NCI-H1417 (cell line): ENCODE measurements at places on chromosomes 4 and X.

DNA sequence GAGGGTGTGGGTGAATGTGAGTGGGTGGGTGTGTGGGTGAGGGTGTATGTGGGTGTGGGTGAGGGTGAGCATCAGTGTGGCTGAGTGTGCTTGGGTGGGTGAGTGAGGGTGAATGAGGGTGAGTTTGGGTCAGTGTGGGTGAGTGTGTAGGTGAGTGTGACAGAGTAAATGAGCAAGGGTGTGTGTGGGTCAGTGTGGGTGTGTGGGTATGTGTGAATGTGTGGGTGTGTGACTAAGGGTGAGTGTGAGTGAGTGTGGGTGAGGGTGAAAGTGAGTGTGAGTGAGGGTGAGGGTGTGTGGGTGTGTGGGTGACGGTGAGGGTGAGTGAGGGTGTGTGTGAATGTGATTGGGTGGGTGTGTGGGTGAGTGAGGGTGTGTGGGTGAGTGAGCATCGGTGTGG lies 1676.7 kb upstream of the TENM3 start:
- no peak for DNase-seq

DNA sequence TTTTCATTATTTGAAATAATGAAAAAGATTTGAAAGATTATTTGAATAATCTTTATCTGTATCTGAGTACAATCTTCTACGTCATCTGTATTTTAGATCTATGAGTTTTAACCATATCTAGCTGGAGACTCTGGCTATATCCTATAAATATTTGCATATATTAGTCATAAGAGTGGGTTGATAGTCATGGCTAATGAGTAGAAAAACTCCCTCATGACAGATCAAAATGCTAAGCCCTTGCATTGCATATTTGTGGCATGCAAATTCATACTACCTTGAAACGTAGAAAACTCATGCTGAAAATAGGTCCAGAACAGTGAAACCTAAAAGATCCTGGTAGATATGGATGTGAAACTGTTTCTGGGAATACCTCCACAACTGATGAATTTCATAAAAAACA lies 291.3 kb downstream of the GALNTL6 start:
- DNase-seq: no peak

DNA sequence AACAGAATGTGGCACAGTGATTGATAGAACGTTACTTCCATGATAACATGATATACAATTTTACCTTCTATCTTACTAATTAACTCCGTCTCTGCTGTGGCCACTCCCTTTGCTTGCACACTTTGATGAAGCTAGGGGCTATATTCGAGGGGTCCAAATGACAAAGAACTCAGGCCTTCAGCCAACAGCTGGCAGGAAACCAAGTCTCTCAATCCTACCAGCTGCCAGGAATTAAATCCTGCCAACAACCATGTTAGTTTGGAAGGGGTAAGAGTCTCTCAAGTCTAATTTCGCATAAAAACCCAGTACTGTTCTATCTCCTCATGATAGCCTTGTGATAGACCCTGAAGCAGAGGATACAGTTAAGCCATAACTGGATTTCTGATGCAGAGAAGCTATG lies 1122.9 kb upstream of the PCDH10 start:
- DNase-seq: no peak

DNA sequence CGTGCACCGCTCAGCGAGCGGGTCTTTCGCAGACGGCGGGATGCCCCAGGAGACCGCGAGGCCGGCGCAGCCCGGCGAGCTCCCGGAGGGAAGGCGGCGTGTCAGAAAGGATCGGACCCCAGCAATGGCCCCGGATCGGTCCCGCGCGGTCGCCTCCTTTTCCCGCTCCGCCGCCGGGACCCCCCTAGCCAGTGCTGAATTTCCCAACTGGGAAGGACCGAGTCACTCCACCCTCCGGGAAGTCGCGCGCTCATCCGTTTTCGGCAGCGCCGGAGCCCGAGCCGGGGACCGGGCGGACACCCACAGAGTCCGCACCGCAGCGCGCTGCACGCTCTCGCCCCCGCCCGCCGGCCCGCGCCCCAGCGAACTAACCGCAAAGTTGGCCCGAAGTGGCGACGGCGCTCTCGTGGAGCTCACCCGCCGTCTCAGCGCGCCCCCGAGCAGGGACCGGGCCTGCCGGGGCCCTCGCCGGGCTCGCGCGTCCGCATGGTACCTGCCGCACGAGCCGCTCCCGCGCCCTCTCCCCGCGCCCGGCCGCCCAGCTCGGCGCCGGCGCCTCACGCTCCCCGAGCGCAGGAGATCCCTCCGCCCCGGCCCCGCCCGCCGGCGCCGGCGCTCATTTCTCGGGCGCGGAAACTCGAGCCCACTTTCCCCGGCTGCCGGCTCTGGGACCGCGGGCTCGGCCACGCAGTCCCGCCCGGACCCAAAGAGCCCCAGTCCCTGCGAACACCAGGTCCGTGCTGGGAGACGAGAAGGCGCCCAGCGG lies at the start of gene FAT1:
TSS of gene FAT1 (minus strand) at position 565 of the 766 bp plus-strand sequence. CDS start 14,029 bp downstream, outside the sequence.
- DNase-seq: peak; percentile 64

- no peak for DNase-seq
Observed at GRCh38 chrX:38939067-38939466, 137.8 kb downstream of the MID1IP1 start.

- DNase-seq: no peak
Observed at GRCh38 chrX:19660604-19661255, 145.4 kb upstream of the MAP3K15 start.

GRCh38 chr4:157075811-157076577 lies at the start of gene GLRB:
GLRB (plus strand) TSS chr4:157076150; CDS start chr4:157078025, 1,875 bp downstream.
- peak; percentile 91 for DNase-seq

DNA sequence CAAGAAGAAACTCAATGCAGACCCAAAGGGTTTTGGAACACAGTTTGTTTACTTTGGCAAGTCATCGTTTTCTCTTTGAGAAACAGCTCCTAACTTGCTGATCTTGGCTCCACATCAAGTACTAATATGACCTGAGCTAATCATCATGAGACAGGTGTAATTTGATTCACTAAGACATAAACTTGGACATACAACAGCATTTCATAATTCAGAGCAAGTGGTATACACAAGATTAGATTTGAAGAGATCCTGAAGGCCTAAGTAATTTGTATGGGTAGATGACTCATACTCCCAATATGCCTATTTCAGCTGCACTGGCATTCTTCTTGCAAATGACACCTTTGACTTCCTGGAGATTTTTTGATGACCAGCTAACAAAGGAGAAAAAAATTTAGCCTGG lies 1521.7 kb downstream of the RPA4 start:
- DNase-seq: no peak

- no peak for DNase-seq
Observed at GRCh38 chrX:47576021-47576898, 6.0 kb upstream of the TIMP1 start.

DNA sequence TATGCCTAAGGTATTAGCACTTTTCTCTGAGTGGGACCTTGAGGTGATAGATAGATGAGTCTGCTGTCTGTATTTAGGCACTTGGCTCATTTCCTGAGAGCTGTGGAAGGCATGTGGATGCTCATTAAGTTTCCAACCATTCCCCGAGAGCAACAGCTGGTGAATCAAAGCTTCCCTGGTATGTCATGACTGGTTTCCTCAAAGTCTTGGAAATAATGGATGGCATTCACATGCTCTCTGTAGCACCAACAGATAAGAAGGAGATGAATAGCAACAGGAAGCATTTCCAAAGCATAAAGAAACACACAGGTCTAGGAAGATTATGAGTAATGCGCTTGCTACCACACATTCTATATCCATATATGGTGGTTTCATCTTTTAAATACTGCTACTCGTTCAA lies 118.3 kb upstream of the ETNPPL start:
- no peak for DNase-seq

DNA sequence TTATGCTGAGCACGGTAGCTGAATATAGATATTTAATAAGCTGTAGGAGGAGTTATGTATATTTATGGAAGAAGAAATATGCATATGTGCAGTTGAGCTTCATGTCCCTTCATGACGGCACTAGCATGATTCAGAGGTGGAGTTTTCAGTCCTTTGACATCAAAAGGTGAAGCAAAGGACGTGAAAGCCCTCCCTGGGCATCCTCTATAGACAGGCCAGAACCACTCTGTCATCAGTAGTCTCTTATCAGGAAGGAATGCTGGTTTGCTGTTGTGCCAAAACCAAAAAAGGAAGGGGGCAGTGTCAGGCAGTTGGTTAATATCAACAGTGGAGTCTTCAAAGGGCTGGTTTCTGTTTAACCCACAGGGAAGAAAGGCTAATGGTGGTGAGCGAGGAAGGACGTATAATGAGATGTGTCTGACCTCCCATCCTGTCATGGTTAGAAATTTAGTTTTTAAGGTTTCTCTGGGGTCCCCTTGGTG lies 23.5 kb upstream of the IL2 start:
- no peak for DNase-seq

GRCh38 chrX:31091819-31092218 lies 20.0 kb upstream of the FTHL17 start:
- no peak for DNase-seq

GRCh38 chrX:9147726-9148125 lies 113.8 kb upstream of the FAM9B start:
- DNase-seq: no peak

DNA sequence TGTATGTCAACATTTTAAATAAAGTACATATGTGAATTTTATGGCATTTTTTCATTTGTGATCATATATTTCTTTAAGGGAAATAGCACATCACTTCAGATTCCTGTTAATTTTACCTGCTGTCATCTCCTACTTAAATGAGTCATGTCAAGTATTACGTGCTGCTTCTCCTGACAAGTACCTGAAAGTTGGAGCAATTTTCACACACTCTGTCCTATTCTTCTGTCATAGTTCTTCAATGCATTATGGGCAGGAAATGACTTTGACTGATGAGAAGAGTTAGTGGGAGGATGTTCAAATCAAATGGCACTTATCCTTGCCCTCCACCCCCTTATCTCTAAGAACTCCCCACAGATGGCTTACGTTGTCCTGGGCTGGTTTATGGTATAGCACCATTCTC lies 64.2 kb upstream of the SYTL5 start:
- no peak for DNase-seq

GRCh38 chr4:663438-664428 lies 10.3 kb downstream of the ATP5ME start:
- DNase-seq: peak; percentile 79

GRCh38 chrX:69524781-69525363 lies 20.7 kb downstream of the NALF2 start:
- DNase-seq: no peak

DNA sequence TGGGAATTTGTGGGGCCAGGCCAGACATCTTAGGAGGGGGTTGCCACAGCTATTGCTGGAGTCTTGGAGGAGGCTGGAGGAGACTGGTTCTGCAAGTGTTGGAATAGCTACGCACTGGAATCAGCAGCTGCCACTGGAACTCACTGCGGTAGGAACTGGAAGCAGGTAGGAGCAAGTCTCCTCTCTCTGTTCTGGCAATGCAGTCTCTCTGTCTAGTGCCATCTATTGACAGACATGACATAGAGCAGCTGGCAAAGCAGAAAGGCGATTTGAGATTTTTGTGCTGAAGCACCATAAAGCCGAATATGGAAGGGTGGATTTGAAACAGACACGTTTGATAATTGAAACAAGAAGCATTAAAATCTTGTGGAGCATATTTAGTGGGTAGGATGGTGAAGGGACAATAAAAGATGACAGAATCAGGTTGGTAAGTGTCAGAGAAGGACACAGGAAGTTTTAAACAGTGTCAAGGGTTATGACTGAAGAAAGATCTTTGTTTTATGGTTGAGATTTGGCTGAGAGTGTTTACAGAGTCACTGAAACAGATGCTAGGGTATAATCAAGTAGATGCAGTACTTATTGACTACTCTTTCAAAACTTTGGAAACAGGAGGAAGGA lies 23.5 kb upstream of the SYNPO2 start:
- peak; percentile 82 for DNase-seq

GRCh38 chr4:119559044-119559647 lies 69.5 kb downstream of the PDE5A start:
- no peak for DNase-seq

DNA sequence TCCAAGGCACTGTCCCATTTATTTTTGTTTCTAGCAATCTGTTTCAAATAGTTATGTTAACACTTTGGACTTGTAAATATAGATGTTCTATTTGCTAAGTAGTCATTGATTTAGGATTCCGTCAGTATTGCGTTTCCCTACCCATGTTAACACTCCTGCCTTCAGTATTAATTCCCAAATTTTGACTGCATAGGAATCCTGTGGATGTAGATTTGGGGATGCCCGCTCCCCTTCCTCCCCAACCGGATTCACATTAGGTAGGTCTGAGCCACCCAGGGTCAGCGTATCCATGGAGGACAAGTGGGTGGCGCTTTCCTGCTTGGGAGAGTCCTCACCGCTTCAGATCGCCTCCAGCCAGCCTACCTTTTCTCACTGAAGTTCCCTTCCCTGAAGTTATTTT lies 1.1 kb upstream of the SORBS2 start:
- no peak for DNase-seq

GRCh38 chrX:47502316-47503125 lies 19.5 kb upstream of the ZNF41 start:
- DNase-seq: no peak

GRCh38 chr4:128488055-128488705 lies 200.6 kb upstream of the PGRMC2 start:
- no peak for DNase-seq

GRCh38 chr4:95594013-95594412 lies 45.2 kb upstream of the UNC5C start:
- DNase-seq: no peak

DNA sequence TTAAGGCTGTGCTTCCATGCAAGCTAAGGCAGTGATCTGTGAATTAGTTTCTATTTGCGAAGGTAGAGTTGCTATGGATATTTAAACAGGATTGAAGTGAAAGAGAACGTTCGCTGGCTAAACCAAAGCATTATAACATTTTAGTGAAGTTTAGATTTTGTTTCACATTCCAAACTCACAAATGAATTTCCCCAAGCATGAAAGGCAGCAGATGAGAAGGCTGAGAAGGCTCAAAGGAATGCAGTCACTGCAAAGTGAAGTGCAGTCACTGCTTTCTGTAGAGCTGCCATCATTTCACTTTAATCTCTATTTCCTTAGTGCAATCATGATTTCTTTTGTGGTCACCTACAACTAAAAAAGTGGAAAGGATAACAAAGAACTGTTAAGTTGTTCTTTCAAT lies 334.7 kb upstream of the NR3C2 start:
- no peak for DNase-seq

DNA sequence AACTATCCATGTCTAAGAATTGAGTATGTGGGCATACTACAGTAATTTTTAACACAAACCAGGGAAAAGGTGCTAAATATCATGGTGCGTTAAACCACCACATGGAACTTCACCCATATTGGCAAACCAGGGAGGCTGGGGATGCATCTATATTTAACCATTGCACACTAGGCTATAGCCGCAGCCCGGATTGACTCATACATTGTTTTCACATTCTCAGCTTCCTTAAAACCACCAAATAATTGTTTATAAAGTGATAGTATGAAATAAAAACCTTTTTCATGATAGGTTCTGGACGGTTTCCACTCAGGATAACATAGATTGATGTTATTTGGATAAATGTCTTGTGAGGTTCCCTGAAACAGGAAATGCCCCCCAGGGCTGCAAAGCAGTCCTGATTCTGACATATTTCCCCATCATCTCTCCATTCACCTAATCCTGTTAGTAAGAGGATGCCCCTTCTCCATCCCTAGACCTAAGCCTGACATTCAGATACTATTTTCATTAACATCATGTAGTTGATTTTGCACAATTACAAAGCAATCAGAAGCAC lies 7.9 kb downstream of the COL25A1 start:
- no peak for DNase-seq
